Mucosa of gallbladder (tissue), 1 donor: ENCODE measurements at places on chromosomes 5 and 9. TPM values are rescaled to one million over a fixed set of nuclear protein-coding genes. Genes with fewer than 3 reads are reported as not detected.

FCN2 gene
- total RNA-seq = 2.6 TPM

STING1 gene
- 35.3 TPM for total RNA-seq

SPEF2 gene
- total RNA-seq = 11.5 TPM

CYSRT1 gene
- 0.78 TPM for total RNA-seq

RMND5B gene
- 43.7 TPM for total RNA-seq

PRUNE2 gene
- total RNA-seq = 91.7 TPM

PLEKHG4B gene
- 0.09 TPM for total RNA-seq

SAPCD2 gene
- 2.4 TPM for total RNA-seq

TMEM215 gene
- total RNA-seq = not detected

ZNF484 gene
- total RNA-seq = 9.5 TPM
